Fibroblast of villous mesenchyme (primary cell): ENCODE measurements at places on chromosomes 16 and 17. TPM values are rescaled to one million over a fixed set of nuclear protein-coding genes. Genes with fewer than 3 reads are reported as not detected.

HS3ST3B1 gene
- total RNA-seq, result 7.4 and 10.4 TPM in 2 replicates

CDK12 gene
- 39.3 and 39.6 TPM in 2 replicates for total RNA-seq

KRTAP4-5 gene
- not detected in 2 replicates for total RNA-seq

GRCh38 chr16:68492543-68493411, 44.5 kb upstream of the SMPD3 start:
- DNase-seq, result no peak

GRCh38 chr17:79788989-79789942, 7.6 kb downstream of the CBX8 start:
- no peak for DNase-seq

- DNase-seq, result no peak
Observed at GRCh38 chr17:1124896-1125787, 54.6 kb downstream of the ABR start.

GRCh38 chr16:67562918-67563707, 787 bp downstream of the CTCF start:
- DNase-seq, result peak; percentile 55

GRCh38 chr16:17277981-17278381, 192.8 kb downstream of the XYLT1 start:
- DNase-seq, result no peak

GRCh38 chr16:28573738-28574718, 20.3 kb downstream of the SGF29 start:
- DNase-seq, result no peak

GRCh38 chr17:13671771-13672170, 70.0 kb upstream of the HS3ST3A1 start:
- no peak for DNase-seq

DNA sequence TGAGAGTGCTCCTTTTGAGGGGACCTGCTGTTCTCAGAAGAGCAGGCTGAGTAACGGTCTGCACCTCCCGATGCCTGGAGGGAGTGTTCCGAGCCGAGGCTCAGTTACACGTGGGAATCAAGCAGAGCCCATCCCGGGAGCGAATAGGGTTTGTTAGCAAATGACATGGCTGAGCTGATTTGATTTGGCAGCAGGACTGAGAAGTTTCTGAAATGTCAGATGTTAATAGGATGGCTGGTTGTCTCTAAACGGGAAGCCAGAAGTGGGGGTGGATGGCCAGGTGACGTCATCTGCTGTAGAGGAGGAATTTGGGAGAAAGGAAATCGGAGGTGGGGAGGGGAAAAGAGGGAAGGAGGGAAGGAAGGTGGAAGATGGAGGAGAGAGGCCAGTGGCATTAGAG, 128.0 kb downstream of the RAP1GAP2 start:
- DNase-seq, result peak; percentile 28

DNA sequence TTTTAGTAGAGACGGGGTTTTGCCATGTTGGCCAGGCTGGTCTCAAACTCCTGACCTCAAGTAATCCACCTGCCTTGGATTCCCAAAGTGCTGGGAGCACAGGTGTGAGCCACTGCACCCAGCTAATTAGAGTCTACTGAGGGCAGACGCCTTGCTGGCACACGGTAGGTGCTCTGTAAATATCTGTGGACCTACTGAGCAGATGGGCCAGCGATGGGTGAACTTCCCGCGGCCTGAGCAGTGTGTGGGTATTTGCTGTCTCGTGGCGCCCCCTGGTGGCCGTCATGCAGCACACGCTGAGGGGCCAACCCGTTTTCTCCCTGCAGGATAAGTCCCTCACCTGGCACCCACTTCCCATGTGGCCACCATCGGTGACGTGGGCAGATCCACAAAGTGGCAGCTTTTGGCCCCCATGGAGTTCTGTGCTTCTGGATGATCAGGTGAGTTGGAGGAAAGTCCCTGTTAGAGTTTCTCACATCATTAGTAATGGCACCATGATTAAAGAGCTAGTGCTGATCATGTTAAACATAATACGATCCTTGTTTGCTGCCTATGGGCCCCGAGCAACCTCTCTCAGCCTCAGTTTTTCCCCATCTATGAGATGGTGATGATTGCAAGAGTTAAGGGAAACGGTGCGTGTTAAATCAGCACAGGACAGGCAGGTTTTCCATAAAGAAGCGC, 40.7 kb downstream of the ZDHHC7 start:
- peak; percentile 85 for DNase-seq

GRCh38 chr16:17945080-17945601, 391.4 kb downstream of the NPIPA8 start:
- no peak for DNase-seq

- no peak for DNase-seq
Observed at GRCh38 chr16:89407282-89407924, 83.0 kb downstream of the ANKRD11 start.

DNA sequence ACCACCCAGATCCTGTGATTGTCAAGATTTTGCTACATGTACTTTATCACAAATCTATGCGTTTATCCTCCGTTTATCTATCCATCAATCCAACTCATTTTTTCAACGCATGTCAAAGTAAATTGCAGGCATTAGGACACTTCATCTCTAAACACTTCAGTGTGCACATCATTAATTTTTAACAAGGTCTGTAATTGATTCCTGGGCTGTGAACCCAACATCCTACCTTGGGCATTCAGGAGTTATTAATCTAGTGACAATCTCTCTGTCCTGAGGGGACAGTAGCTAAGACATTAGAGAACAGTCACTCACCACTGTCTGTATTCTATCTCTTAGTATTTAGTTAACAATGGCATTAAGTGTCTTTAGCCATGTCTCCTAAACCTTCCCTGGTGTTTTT, 264.7 kb downstream of the SOX9 start:
- DNase-seq, result no peak

- peak; percentile 100 for DNase-seq
Observed at GRCh38 chr17:6752068-6752909, 3.6 kb upstream of the XAF1 start.

DNA sequence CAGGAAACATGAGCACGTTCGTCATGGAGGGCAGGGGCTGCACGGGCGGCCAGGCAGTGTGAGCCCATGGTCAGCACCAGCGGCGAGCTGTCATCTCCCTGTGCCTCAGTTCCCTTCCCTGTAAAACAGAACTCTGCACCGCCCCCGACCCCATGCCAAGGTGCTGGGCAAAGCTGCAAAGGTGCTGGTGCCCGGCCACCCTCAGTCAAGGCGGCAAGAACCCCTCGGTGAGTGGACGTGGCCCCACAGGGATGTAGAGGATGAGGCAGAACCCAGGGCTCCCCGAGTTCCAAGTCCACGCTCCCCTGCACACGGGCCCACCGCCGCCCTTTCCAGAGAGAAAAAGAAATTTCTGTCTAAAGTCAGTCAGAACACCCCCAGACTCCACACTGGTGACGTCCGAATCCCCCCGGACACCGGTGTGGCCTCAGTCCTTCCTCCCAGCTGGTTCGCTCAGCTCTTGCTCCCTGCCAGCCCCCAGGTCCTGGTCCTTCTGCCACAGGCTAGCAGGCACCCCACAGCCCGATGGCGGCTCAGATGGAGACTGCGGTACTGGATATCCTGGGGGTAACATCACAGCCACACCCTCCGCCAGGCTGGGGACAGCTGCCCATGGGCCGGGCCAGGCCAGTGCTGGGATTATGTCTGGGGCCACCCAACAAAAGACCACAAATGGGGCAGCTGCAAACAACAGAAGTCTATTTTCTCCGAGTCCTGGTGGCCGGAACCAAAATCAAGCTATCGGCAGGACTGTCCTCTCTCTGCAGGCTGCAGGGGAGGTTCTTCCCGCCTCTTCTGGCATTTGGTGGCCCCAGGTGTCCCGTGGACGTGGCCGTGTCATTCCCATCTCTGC, 14.4 kb upstream of the BAHCC1 start:
- no peak for DNase-seq

DNA sequence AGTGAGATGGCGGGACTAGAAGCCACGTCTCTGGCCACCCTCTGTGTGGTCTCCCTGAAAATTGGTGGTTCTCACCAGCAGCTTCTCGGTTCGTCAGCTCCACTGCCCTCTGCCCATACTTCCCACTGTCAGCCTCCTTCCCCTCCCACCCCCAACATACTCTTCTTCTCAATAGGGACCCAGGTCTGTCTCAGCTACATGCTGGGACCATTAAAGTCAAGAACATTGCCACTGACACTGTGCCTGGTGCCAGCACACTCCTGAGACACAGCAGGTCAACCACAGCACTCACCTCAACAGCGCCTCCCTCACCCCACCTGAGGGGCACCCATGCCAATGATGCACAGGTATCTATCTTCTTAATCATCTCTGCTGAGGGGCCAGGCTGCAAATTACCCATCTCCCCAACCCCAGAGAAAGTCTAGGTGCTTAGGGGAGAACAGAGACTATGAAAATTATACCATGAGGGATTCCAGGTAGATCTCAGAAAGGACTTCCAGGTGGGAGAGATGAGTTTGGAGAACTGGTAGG, 1.3 kb downstream of the PLXDC1 start:
- DNase-seq, result no peak
